ENCODE measurements at places on chromosomes 3 and 15.

DNA sequence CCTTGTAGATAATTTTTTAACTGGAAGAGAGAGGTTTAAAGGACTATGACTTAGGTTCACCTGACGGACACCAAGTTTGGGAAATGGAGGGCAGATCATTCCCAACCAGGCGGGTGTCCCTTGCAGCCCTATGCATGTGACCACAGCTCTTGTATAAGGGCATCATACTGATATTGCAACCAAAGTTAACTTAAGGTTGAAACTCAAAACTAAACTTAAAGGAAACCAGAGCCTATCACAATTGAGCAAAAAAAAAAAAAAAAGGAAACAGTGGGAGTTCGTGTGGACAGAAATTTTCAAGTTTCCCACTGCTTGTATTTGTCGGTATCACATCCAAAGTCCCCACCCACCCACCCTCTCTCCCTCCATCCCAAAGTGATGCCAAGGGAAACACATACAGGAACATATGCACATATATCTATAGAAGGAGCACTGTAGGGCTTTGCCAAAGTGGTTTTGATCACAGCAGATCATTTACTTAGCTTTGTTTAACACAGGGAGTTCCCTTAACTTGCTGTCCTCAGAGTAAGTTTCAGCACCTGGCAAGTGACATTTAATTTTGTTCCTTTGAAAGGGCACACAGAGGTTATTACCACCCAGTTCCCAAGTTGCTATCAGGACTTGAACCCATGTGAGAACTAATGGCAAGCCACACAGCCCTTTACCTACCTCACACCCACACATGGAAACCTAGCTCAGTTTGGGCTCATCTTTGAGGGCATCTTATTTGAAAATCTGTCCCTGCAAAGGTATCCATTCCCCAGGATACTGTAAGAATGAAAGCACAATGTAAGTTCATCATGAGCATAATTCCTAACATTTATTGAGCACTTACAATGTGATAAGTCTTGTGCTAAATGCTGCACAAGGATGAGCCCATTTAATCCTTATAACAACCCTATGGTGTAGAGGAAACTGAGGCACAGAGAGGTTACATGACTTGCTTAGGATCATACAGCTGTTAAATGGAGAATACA, 204.5 kb upstream of the CMC1 start:
- DNase-seq = no peak

DNA sequence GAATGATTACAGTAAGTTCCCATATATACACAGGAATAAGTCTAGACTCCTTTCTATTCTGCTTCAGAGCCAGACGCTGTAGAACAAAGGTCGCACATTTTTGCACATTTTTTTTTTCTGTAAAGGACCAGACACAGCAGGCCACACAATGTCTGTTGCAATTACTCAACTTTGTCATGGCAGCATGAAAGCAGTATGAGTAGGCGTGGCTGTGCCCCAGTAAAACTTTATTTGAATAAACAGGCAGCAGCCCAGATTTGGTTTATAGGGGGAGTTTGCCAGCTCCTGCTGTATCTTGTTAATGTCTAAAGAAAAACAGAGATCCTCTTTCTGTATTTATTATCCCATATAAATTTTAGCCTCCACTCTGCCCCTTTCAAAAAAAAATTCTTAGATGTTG, 708.3 kb downstream of the FHIT start:
- DNase-seq = no peak

GRCh38 chr3:186254676-186255650, 107.1 kb downstream of the DGKG start:
- DNase-seq = peak; percentile 25

DNA sequence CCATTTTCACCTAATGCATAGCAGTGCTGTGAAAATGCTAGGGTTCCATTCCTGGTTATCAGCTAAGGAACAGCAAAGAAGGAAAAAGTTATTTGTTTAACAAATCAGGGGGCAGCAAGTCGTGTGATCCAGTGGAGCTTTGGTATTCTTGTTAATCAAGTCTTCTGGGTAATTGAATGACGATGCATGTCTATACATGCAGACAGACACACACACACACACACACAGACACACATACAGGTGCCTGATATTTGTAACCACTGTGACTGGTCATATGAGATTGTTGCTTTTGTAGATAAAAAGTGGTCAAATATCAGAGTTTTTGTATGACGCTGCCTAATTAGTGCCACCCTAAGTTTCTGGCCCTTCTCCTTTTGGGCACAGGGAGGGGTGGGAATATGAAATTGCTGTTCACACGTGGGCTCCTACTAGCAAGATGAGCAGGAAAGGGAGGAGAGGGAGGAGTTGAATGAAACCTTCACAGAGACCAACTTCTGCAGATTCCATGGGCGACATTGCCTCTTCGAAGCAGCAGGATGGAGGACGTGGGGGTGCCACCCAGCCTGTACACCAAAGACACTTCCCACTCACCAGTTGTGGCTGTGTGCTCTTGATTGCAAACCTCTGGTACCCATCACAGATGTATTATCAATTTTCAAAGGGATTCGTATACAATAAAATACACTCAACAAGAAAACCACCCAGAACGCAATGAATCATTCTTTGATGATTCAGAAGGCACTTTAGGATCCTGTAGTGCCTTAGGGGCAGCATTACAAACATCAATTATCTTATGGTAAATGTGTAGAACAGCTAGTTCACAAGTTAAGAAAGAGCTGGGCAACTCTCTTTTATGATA, 281.9 kb upstream of the ICE2 start:
- DNase-seq = no peak

GRCh38 chr15:39657181-39657580, 76.3 kb downstream of the THBS1 start:
- no peak for DNase-seq

GRCh38 chr3:178964551-178964950, 107.1 kb downstream of the ZMAT3 start:
- no peak for DNase-seq

- DNase-seq = peak; percentile 54
Measured at GRCh38 chr3:142447301-142447851, 461 bp downstream of the XRN1 start.

DNA sequence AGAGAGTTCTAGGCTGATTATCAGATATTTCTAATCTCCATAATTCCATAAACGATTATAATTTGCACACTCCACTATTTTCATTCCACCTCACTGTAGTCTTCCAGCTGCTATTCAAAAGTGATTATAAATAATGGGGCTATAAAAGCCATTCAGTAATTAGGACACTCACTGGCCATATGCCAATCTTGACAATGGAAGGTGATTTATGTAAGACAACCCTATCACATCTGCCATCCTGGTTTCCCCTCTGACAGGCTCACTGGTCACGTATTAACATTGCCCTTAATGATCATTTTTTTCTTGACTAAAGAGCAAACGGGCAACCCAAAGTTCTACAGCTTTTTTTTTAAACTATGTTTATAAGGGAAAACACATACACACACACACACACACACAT, 402.4 kb downstream of the MAGI1 start:
- DNase-seq = no peak

GRCh38 chr15:80898040-80898439, 91.6 kb downstream of the MESD start:
- DNase-seq = no peak

DNA sequence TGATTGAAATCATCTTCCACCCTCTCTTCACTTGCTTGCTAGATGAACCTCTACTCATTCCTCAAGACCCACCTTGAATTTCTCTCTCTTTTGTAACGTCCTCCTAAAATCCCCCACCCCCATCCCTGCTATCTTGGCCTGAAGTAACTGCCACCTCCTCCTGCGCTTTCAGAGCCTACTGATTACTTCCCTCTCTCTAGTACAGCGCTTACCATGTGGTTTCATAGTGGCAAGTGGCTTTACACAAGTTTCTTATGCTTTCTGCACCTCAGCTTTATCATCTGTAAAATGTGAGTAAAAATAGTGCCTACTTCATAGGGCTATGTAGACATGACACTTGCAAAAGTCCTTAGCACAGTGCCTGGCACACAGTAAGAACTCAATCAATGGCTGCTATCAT, 28.7 kb upstream of the DAZL start:
- DNase-seq = no peak

GRCh38 chr3:23811185-23811527, 5.4 kb downstream of the UBE2E1 start:
- no peak for DNase-seq

DNA sequence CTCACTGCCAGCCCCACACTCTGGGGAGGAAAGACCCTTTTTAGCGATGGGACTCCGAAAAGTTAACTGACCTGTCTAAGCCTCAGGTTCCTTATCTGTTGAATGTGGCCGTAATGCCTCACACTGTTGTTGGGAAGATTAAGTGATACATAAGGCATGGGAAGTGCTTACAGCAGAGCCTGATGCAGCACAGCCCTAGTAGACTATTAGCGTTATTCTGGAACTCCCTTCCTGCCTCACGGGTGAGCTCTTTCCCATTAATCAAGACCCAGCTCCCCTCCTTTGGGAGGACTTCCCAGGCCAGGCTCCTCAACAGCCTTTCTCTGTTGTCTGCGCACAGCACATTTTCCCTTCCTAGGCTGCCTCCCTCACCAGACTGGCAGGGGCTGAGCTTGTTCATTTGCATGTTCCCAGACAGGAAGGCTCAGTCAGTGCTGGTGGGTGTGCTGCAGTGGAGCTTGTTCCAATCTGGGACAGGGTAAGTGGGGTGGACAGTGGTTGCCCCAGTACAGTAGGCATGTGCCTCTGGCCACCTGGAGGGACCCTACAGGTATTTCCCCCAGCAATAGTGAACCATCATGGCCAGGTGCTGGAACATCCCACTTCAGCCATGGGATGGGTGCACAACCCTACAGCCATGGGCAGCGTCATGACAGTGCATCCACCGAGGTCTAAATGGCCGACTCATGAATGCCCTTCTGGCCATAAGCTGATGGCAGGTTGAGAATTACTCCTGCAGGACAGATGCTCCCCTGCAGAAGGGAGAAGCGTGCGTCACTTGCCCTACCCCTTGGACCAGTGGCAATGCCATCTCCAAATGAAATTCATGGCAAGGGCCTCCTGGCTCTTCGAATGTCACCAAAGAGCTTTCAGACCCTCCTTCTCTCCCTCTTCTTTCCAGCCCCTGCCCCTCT, 5.8 kb upstream of the PSTPIP1 start:
- no peak for DNase-seq

DNA sequence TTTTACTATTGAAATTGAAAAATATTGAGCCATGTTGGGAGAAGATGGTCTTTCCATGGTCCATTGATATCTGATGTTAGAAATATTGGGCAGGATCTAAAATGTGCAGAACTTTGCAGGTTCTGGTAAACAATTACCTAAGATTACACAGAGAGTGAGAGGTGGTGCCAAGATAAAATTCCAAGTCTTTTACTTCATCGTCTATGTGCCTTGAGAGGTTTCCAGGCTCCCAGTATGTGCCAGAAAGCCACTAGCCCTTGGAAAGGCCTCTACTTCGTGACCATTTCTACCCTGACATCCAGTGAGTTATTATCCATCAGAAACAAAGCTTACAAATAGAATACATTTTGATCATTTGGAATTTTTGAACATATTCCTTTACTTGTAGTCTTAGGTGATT, 27.6 kb downstream of the CD200 start:
- no peak for DNase-seq

- no peak for DNase-seq
Measured at GRCh38 chr3:46655271-46655670, 38.2 kb downstream of the ALS2CL start.

GRCh38 chr15:35596285-35596684, 50.3 kb upstream of the DPH6 start:
- no peak for DNase-seq

- no peak for DNase-seq
Measured at GRCh38 chr3:140424726-140425125, 253.1 kb upstream of the TRIM42 start.

DNA sequence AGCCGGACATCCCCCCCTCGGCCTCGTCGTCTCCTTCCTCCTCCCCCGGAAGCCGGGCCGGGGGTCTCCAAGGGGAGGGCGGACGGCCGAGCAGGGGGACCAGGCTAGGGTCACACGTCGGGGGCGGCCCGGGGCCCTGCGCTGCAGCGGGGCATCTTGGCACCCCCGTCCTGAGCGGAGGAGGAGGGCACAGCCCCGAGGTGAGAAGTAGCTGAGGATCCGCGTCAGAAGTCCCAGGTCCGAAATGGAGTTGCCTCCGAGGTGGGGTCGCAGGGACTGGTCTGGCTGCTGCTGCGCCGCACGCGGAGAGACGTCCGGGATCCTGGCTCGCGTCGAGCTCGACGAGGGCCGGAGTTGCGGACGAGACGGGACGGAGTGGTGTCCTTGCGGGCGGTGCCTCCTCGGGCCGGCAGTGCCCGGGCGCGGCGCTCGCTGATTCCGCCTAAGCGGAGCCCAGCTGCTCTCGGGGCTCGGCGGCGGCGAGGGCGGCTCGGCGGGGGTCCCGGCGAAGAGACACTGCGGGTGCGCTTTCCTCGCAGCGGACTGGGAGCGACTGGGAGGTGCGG, at the start of gene ADCY5:
Gene ADCY5 (minus strand): TSS at position 555 of the 566 bp plus-strand sequence. CDS start 545 bp downstream, at position 10.
- DNase-seq = no peak

DNA sequence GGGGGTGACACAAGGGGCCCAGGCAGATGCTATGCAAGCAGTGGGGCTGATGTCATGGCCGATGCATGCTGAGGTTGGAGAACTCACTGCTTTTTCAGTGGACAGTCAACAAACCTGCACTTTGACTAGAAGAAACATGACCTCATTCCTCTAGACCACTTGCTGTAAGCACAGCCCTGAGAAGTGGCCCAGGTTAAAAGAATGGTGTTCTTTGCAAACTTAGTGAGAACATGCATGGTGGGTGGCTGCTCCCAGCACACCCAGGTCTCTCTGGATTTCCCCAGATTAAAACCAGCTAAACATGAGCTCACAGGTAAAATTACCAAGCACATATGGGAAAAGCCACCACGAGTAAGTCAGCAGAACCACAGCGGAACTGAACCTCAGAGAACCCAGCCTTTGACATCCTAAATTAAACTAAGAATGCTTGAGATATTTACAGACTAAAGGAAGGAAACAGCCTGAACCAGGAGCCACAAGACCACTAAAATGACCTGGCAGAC, 15.5 kb downstream of the DLEC1 start:
- no peak for DNase-seq

GRCh38 chr3:40679290-40679689, 154.5 kb downstream of the ZNF621 start:
- no peak for DNase-seq

Measured in DND-41 (cell line).